NCI-H460 (cell line): ENCODE measurements at places on chromosomes 7 and 10.

DNA sequence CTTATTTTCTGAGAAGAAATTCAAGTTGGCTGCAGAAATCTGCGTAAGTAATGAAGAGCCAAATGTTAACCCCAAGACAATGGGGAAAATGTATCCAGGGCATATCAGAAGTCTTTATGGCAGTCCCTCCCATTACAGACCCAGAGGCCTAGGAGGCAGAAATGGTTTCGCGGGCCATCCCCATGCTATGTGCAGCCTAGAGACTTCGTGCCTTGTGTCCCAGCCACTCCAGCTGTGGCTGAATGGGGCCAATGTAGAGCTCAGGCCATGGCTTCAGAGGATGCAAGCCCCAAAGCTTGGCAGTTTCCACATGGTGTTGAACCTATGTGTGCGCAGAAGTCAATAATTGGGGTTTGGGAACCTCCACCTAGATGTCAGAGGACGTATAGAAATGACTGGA is 131.9 kb downstream of the GPR37 start:
- DNase-seq: no peak

DNA sequence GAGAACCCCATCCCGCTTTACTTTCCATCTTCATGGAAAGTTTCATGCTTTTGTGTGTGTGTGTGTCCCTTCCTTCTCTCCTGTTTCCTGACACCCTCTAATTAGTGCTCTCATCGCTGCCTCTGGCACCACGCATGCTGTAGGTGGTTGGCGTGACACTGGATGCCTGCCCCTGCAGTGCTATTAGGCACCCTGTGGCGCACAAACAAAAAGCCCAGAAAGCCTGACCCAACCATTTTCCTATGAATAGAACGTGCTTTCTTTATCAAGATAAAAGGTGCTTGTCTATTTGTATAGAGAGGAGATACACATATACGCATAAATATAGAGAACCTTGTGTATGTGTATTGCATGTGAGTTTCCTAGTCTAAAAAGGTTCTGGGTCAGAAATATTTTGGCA is 120.8 kb upstream of the CDCA7L start:
- DNase-seq: no peak

GRCh38 chr10:44335330-44336021 is 49.4 kb downstream of the CXCL12 start:
- no peak for DNase-seq

DNA sequence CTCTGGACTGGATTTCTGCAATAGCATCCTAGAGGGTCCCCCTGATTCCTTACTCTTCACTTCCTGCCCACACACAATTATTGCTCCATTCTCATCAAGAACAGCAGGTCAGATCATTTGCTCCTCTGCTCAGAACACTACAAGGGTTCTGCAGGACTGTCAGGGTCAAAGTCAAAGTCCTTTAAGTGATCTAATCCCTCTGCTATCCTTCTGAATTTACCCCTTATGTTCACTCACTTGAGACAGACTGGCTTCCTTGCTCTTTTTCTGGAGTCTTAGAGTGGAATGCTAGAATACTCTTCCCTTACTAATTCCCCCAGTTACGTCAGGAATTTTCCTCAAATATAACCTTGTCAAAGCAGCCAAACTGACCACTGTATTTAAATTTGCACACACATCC is 7.5 kb upstream of the POT1 start:
- DNase-seq: no peak

DNA sequence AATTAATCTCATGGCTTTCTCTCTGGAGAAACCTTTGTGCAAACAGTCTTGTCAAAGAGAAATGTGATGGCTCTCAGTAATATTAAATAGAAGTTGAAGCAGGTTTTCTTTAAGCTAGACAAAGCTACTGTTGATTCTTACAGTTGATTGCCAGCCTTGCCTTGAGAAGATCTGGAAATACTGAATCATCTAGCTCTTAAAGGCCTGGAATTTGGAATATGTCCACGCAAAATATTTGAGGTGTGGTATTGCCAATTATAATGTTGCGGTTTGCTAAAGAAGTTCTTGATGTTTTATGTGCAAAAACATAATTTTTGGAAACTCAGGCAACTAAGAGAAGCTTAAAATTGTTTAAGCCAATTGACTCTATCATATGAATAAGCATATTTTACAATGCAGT is 371.9 kb downstream of the PHF14 start:
- DNase-seq: no peak

DNA sequence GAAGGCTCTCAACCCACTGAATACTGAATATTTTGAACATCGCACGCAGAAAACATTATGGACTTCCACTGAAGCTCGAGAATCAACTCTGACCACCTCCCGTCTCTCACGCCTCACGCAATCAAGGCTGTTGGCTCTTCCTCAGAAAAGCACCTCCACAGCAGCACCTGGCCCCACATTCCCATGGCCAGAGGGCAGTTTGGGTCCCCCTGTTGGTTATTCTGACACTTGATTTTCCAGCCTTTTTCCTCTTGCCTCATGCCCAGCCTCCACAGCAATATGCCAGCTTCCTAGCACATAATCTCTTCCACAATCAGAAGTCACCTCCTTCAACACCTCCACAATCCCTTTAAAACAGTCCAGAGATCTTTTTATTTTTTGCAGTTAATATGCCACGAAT is 55.9 kb downstream of the SVOPL start:
- DNase-seq: no peak

DNA sequence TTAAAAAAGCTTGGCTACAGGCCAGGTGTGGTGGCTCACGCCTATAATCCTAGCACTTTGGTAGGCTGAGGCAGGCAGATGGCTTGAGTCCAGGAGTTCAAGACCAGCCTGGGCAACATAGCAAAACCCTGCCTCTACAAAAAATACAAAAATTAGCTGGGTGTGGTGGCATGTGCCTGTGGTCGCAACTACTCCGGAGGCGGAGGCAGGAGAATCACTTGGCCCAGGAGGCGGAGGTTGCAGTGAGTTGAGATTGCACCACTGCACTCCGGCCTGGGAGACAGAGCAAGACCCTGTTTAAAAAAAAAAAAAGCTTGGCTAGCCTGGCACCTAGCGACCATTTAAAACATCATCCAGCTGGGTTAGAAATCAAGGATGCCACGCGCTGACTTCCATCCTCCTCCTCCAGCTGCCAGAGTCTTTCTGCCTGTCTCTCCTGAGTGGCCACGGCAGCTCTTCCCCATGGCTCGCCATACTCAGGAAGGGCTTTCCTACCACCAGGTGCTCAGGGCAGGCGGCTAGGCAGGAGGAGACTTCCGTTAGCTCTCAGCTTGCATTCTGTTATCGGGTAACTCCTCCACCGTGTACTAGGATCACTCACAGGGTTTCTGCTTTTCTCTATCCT is 45.0 kb downstream of the DENND2A start:
- DNase-seq: no peak

- no peak for DNase-seq
Observed at GRCh38 chr7:107972941-107973376, 30.0 kb downstream of the LAMB1 start.

DNA sequence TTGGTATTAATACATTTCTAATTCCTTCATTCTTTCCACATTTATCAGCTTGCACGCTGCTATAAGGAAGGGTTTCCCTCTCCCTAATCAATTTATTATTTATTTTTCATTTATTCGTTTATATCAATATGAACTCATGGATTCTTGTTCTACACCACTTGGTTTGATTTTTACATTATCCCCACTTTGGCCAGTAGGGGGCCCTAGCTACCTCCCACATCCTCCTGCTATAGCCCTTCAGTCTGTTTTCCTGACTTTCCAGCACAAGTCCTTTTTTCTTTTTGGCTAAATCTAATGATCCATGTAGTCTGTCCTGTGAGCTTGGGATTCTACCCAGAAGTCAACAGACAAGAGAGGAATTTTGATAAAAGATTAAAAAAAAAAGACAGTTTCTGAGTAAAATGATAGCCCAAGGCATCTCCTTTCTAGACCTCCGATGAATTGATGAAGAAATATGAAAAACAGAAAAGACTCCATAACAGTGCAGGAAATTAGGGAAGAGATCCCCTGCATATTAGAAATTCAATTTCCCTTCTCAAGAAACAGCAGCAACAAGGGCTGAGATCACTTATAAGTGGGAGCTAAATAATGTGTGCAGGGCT is 47.7 kb downstream of the LYZL2 start:
- DNase-seq: peak; percentile 40

GRCh38 chr7:114414156-114415063 is at the start of gene FOXP2:
Gene FOXP2, plus strand, starts transcription at chr7:114414815. Its CDS starts 11,697 bp downstream, at chr7:114426512.
- DNase-seq: no peak

- no peak for DNase-seq
Observed at GRCh38 chr7:2592375-2592865, 33.6 kb downstream of the IQCE start.

GRCh38 chr7:2661602-2662272 is 26.3 kb upstream of the AMZ1 start:
- DNase-seq: no peak

GRCh38 chr10:96578633-96579032 is 8.2 kb downstream of the TM9SF3 start:
- no peak for DNase-seq

- DNase-seq: no peak
Observed at GRCh38 chr10:10891124-10892082, 126.3 kb upstream of the CELF2 start.

- DNase-seq: no peak
Observed at GRCh38 chr7:71384094-71384493, 252.2 kb downstream of the GALNT17 start.

DNA sequence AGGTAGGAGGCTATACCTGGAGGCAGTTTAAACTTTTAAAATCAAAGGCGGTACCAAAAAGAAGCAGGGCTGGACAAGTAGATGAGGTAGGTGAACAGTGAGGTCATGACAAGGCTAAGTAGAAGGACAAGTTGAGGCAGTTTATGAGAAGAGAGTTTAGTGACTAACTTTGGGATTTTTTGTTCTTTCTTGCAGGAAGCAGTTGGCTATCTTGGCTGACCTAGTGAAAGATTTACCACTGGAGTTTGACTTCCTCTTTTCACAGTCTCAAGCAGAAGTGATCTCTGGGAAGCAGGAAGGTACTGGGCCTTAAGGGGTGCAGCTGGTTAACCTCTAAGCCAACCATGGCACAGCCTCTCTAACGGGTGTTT is 26.3 kb downstream of the ENTPD7 start:
- no peak for DNase-seq

GRCh38 chr7:151454932-151455530 is 15.1 kb upstream of the CRYGN start:
- DNase-seq: no peak

DNA sequence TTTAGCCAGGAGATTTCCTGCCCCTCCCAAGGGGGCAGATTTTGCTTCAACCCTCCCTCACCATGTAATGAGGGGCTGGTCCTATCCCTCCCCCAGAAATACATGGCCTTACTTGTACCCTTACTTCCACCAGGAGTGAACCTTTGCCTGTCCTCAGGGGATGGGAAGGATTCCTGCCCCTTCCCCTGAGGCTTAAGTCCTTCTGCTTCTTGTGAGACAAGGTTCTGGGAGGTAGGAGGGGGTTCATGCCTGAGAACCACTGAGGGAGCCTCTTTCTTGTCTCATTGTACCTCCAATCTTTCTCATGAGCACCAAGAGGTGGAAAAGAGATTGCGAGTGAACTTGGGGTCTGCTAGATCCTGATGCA is 19.5 kb upstream of the MUC3A start:
- no peak for DNase-seq

GRCh38 chr7:153887749-153888569 is 164.2 kb upstream of the DPP6 start:
- no peak for DNase-seq

DNA sequence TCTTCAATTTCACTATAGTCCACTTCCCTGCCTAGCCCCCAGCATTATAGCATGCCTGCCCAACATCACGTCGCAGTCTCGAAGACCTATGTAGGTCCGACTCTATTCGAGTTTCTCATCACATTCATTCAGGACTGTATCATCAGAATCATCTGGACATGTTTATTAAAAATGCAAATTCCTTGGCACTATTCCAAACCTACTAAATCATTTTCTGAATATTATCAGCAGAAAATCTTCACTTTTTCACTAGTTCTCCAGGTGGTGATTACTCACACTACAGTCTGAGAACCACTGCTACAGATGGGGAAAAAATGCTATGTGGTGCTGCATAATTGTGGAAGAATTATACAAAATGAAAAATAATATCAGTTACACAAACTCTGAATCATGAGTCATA is 29.3 kb upstream of the ETV1 start:
- DNase-seq: no peak

DNA sequence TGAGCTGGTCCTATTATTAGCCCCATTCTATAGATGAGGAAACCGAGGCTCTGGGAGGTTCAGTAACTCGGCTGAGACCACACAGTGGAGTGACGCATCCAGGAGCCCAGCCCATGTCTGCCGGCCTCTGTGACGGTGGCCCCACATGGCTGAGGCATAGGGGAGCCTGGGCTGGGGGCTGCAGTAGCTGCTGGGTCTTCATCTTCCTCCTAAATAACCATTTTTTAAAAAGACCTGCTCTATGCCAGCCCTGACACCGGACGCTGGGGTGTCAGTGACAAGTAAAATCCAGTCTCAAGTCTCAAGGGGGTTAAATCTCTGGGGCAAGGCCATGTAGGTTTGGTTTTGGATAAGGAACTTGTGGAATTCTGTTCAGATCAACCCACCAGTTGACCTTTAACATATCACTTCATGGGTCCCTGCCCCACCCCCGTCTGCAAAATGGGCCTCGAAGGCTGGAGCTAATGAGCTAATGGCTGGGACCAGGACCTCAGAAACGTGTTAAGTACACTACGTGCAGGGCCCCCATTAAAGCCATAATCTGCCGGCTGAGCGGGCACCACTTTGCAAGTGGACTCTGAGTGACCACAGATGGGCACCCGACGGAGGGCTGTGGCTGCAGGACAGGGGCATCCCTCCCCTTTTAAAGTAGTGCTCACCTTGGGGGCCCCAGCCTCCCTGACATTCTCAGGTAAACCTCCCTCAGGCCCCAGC is 136.5 kb upstream of the UNC5B start:
- no peak for DNase-seq

- no peak for DNase-seq
Observed at GRCh38 chr7:2166625-2167280, 66.0 kb downstream of the MAD1L1 start.

DNA sequence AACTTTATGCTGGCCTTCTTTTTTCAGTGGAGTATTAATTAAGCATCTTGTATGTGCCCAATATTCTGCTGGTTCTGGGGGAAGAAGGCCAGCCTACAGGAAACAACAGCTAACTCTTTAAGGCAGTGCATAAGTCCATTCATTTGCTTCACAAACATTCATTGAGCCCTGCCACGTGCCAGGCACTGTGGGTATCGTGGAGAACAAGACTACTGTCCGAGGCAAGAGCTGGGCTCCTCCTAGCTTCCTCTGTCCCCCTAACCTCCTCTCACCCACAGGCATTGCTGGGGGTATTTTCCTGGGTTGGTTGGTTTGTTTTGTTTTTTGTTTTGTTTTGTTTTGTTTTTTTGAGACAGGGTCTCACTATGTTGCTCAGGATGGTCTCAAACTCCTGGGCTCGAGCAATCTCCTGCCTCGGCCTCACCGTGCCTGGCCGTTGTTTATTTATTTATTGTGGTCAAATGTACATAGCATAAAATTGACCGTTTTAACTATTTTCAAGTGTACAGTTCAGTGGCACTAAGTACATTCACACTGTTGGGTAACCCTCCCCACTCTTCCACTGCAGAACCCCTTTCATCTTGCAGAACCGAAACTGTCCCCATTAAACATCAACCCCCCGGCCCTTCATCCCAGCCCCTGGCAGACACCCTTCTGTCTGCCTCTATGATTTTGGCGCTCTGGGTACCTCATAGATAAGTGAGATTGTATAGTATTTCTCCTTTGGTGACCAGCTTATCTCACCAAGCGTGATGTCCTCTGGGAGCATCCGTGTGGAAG is 32.6 kb downstream of the CHST3 start:
- DNase-seq: no peak

GRCh38 chr7:66143876-66144332 is 29.3 kb downstream of the CRCP start:
- DNase-seq: no peak

- no peak for DNase-seq
Observed at GRCh38 chr10:21314111-21314626, 211.3 kb downstream of the SKIDA1 start.
